D341Med (cell line): ENCODE measurements at places on chromosomes 5 and 9.

GRCh38 chr5:128777052-128777451 is 188.2 kb upstream of the SLC27A6 start:
- DNase-seq, result no peak

DNA sequence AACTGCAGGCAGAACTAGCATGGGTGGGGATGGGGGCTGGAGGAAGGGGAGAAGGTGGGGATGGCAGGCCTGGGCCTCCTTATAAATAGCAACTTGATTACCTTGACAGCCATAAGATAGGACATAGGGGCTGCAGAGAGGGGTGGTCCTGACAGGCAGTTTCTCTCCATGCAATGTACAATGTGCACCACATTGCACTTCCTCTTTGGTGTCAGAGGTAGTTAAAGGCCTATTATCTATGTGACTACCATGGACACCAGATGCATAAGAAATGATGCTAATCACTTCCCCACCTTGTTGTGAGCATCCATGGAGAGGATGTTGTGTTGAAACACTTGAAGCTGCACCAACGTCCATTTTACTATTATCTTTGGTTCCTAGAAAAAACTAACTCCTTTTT is 20.2 kb upstream of the SUB1 start:
- DNase-seq, result no peak

DNA sequence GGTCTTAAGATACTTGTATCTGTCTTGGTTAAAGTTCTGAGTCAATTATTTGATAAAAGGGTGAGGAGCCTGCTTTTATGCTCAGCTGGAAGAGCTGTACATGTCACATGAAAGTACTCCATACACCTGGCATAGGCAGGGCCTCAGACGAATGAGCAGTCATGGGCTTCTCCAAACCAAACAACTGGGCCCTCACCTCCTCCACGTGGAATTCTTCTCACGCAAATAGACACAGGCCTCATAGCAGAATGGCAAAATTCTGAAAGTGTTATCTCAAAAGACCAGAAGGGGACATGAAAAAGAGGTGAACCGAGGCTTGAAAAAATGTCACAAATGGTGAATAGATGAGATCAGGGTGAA is 48.6 kb downstream of the FAM240B start:
- DNase-seq, result no peak

- no peak for DNase-seq
These were observed 6.4 kb upstream of the TTC23L start for GRCh38 chr5:34832568-34832967.

DNA sequence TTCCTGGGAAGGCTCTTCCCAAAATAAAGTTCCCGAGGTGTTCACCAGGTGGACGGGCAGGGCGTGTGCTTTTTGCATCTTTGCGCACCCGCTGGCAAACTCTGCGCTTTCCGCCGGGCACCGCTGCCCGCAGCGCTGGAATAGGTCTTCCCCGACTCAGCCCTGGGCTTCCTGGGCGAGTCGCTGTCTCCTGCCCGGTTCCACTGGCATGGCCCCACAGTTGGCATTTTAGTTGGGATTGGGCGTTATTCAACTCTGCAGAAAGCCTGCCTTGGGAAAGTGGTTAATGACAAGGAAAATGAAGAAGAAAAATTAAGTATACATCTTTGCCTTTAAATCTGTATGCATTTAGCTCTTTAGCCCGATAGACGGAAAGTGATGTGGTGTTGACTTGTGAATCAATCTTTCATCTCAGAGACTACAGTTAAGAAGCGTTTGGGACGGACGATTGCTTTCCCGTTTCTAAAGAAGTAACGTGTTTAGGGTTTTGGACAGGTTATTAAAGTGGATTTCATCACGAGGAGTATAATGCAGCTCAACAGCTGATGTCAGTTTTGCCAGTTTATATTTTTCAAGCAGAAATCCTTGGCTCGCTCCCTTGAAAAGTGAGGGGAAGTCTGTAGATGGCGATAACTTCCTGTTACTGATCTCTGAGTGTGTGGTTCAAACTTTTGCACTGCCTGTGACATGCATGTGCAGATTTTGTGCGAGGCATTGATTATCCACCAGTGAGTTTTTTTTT is 946 bp downstream of the ADCY2 start:
- peak; percentile 56 for DNase-seq

DNA sequence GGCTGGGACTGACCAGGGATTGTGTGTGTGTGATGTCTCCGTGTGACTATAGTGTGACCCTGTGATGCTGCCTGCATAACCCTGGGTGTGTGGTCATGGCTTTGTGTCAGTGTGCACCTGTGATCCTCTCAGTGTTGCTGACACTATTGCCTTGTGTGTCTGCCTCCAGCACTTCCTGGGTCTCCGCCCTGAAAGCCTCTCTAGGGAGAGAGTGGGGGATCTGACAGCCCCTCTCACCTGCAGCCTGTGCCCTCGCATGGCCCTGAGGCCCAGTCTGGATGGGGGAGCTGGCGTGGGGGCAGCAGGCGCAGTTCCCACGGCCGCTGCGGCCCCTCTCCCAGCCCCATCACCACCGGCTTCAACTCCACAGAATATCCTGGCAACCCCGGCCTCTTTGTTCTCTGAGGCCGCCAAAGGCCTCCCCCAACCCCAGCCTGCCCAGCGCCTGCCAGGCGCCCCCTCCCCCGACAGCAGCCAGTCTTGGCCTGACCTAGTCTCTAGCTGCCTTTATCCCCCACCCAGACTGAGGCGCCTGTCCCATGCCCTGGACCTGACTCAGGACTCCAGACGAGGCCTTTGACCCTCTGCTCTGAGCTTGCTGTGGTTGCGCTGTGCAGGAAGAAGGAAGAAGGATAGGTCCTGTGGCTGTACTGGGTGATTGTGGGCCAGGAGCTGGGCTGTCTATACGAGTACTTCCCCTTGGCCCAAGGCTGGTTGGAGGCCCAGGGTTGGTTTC is 38.7 kb downstream of the CXXC5 start:
- DNase-seq, result no peak

GRCh38 chr5:179732918-179733771 is 523 bp downstream of the MAML1 start:
- DNase-seq, result peak; percentile 78

GRCh38 chr5:135100431-135100830 is 66.4 kb upstream of the PITX1 start:
- DNase-seq, result no peak

DNA sequence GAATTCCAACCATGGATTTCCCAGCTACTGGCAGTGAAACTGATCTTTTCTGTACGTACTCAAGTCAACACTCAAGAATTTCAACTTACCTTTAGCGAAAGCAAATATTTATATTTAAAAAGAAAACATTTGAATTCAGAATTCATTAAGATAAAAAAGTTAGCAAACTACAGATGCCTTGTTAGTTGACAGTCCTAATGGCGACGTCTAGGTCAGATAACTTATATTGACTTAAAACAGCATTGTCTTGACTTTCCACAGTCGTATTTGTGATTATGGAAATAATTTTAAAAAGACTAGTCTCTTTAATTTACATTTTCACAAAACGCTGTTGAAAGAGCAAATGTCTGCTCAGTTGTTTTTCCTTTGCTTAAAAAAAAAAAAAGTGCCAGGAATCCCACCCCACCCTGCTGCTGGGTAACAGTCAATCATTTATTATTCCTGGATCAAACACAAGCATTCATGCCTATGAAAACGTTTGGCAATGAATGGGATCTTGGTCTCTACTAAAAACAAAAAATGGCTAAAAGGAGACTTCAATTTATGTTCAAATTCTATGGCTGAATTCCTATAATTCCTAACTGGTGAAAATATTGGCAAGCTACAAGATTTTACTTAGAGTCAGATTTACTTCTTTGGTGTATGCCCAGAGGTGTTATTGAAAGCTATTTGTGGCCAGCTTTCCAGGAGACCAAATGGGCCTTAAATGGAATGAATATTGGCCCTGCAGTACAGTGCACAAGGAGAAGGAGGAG is 22.0 kb downstream of the OR2S2 start:
- no peak for DNase-seq

GRCh38 chr5:145975361-145976066 is 39.1 kb downstream of the SH3RF2 start:
- no peak for DNase-seq

- no peak for DNase-seq
These were observed 7.8 kb upstream of the ANP32B start for GRCh38 chr9:97975376-97975775.

DNA sequence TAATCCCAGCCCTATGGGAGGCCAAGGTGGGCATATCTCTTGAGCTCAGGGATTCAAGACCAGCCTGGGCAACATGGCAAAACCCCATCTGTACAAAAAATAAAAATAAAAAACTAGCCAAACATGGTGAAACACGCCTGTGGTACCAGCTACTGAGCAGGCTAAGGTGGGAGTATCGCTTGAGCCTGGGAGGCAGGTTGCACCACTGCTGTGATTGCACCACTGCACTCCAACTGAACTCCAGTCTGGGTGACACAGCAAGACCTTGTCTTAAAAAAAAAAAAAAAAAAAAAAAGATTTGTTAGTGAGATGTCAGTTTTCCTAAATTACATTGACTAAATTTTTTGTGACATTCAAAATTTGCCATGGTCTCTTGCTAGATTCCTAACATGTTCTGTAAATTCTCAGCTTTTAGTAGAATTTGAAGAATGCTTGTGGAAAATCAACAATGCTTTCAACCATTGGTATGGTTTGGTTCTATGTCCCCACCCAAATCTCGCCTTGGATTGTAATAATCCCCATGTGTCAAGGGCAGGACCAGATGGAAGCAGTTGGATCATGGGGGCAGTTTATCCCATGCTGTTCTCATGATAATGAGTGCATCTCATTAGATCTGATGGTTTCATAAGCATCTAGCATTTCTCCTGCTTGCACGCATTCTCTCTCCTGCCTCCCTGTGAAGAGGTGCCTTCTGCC is 236.1 kb downstream of the ARRDC3 start:
- no peak for DNase-seq

DNA sequence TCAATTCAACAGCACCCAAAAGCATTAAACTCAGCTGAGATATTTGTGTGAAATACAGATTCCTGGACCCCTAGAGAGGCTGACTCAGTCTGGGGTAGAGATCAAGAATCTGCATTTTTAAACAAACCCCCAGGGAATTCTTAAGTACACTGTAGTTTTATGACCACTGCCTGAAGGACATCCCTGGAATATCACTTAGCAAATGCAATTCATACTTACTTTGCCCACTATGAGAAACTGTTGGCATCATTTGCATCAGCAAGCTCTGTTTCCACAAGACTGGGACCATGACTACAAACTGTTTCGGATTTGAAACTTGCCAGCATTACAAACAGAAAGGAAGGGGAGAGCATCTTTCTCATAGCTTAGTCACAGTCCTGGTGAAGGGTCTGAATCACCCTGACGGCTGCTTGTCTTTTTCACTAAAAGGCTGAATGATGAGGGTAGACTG is 63.7 kb downstream of the MLLT3 start:
- DNase-seq, result no peak

- DNase-seq, result no peak
These were observed 5.1 kb upstream of the ELAVL2 start for GRCh38 chr9:23830929-23831730.

GRCh38 chr5:160390787-160391696 is 8.8 kb downstream of the FAM200C start:
- no peak for DNase-seq

GRCh38 chr9:37121881-37122280 is 1.5 kb downstream of the ZCCHC7 start:
- DNase-seq, result no peak

- peak; percentile 10 for DNase-seq
These were observed 52.1 kb downstream of the IL31RA start for GRCh38 chr5:55903121-55903701.

GRCh38 chr5:36590513-36591286 is 15.7 kb upstream of the SLC1A3 start:
- DNase-seq, result no peak

DNA sequence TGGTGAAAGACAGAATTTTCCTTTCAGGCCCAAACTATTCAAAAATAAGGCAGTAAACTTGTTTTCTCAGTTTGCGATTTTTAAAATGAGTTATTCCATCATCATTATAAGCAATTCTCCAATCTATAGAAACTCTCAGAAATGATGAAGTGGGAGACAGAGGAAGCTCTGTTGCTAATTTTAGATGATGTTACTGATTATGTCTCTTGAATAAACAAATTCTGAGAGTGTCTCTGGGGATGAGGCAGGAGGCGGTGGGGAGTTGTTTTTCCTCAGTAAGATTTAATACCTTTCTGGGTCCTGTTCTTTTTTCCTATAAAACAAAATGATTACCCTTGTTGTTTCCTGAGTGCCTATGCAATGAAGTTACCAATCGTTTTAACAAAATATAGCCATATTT is 43.9 kb upstream of the TEX48 start:
- DNase-seq, result no peak

DNA sequence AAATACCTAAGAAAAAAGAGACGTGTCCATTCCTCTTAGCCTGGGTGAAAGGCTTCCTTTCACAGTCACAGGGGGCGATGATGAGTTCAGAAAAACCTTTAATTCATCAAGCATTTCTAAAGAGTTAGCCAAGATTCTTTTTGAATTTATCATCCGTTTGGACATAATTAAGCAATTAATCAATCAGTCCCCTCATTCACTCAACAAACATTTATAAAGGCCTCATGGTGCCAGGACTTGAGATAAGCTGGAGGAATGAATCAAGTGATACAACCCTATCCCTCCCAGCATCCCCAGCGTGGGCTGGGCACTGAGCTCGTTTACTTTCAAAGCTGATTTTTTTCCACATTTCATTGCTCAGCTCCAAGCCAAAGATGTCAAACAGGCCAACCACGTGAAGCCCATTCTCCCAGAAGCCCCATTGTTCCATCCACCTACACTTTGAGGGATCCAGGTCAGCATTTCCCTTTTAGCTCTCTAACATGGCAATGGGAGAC is 140.5 kb downstream of the SLIT3 start:
- no peak for DNase-seq

GRCh38 chr5:67178085-67178484 is 18.5 kb downstream of the CD180 start:
- no peak for DNase-seq

GRCh38 chr5:160508780-160509361 is 87.2 kb downstream of the PTTG1 start:
- peak; percentile 82 for DNase-seq

GRCh38 chr5:68419081-68419636 is 203.6 kb downstream of the PIK3R1 start:
- no peak for DNase-seq

- no peak for DNase-seq
These were observed 268.1 kb downstream of the NSG2 start for GRCh38 chr5:174313615-174314014.
